Stimulated activated CD4-positive, alpha-beta T cell treated with anti-CD3 and anti-CD28 coated beads, Interleukin-12 subunit alpha, Interleukin-12 subunit beta, amount 100 ng/mL, for 4 hours (primary cell): ENCODE measurements at places on chromosomes 13 and 19.
A peak's percentile ranks its signal among the peaks of the same experiment; 100 is the strongest.

GRCh38 chr13:113792886-113793717, 34.1 kb downstream of the TMEM255B start:
- no peak for DNase-seq

- no peak for DNase-seq
Observed at GRCh38 chr19:41298348-41298964, 11.5 kb upstream of the CCDC97 start.

DNA sequence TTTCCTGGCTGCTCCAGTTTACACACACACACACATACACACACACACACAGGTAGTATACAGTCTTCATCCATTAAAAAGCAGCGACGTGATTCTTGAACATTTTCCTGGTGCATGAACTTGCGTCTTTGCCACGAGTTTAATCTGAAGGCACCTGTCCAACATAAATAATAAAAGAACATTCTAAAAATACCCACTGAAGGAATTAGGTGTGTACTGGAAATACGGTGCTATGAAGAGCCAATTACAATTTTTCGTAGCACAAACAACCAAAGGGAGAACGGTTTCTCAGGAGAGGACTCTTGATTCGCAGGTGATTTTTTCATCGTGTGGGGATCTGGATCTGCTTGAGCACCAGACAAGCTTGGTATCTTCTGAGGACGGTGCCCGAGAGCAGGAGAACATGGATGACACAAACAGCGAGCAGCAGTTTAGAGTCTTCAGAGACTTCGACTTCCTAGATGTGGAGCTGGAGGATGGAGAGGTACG, 61.2 kb downstream of the ZAR1L start:
- no peak for DNase-seq

- peak; percentile 25 for DNase-seq
Observed at GRCh38 chr19:57830071-57830602, at the start of gene ZNF587B. TSS of gene ZNF587B (plus strand) at chr19:57830299. CDS start at chr19:57830529, 230 bp downstream.

- DNase-seq, result no peak
Observed at GRCh38 chr19:42130254-42130573, 2.0 kb downstream of the POU2F2 start.

DNA sequence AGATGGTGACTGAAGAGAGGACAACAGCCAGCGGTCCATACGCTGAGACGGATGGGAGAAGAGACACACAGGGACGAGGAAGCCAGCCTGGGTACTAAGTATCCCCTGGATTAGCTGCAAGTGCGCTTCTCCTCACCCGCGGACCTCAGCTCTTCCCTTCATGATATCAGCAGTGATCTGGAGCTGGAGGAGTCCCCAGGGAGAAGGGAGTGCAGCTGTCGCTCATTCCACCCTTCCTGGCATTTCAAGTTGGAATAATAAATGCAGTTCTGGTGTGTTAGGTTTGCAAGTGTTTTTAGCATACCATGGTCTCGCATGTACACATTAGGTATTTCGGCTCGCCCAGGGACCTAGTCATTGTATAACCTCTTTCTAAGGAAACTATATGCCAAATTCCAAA, 88.5 kb upstream of the C1QTNF9B start:
- DNase-seq, result no peak
